ENCODE measurements at places on chromosomes 2 and 18. TPM values are rescaled to one million over a fixed set of nuclear protein-coding genes. Genes with fewer than 3 reads are reported as not detected.

PCARE gene
- 0.05 TPM for total RNA-seq

IDH1 gene
- total RNA-seq = 145 TPM

DNA sequence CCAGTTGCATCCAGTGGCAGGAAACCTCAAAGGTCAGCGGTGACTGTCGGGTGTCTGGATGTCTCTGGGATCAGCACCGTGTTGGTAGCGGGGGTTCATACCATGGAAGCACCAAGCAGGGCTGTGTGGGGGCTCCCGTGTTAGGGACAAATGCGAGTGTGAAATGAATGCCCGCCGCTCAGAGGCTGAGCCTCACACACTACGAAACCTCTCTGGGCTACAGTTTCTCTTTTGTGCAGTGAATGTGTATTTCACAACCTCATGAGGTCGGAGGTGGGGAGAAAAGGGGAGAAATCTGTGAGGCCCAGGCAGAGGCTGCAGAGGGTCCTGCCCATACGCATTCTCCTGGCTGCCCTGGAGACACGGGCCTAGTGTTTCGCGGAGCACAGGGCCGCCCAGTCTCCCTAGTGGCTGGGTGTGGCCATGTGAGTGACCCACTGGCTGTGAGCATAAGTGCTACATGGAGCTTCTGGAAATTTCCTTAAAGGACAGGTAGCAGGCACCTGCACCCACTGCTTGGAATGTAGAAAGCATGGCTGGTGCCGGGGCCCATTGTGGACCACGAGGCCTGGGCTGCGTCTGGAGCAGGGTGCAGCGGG is 138.0 kb upstream of the GLI2 start:
- no peak for DNase-seq

- no peak for DNase-seq
Observed at GRCh38 chr18:6639305-6639704, 90.2 kb upstream of the ARHGAP28 start.

DNA sequence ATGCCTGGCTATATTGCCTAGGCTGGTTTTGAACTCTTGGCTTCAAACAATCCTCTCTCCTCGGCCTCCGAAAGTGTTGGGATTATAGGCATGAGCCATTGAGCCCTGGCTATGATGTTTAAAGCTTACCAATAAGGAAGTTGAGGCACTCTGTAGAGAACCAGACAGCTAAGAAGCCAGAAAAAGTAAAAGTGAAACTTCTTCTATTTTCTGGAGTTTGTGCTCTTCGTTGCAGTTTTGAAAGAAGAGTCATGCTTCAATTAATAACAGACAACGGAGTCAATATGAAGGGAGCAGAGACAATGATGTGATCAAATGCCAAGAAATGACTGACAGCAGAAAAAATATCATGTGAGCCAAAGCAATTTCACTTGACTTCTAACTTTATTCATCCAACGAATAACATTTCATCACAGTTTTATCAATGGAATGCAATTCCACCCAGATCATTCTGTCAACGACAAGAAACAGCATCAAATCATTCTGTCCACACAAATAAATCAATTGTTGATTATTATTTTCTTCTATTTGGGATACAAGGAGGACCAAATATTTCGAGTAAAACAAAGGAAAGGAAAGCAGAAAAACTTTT is 175.5 kb upstream of the CELF4 start:
- DNase-seq = no peak

- DNase-seq = no peak
Observed at GRCh38 chr2:11236335-11236734, 81.1 kb downstream of the SLC66A3 start.

DNA sequence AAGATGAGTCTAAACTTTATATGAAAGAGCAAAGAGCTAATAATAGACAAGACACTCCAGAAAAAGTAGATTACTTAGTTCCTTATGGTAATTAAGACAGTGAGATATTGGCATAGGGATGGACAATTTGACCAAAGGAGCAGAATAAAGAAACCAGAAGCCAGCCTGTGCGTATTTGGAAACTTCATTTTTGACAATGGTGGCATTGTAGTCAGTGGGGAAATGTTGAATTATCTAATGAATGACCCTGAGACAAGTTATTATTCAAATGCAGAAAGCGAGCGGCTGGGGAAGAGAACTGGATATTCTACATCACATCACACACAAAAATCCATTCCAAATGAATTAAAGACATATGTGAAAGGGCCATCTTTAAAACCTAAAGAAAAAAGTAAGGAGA is 144.3 kb downstream of the DTNB start:
- no peak for DNase-seq

GRCh38 chr18:9095297-9096006 is 7.0 kb upstream of the NDUFV2 start:
- no peak for DNase-seq
